ENCODE measurements at places on chromosomes 6 and 20. TPM values are rescaled to one million over a fixed set of nuclear protein-coding genes. Genes with fewer than 3 reads are reported as not detected.

DNA sequence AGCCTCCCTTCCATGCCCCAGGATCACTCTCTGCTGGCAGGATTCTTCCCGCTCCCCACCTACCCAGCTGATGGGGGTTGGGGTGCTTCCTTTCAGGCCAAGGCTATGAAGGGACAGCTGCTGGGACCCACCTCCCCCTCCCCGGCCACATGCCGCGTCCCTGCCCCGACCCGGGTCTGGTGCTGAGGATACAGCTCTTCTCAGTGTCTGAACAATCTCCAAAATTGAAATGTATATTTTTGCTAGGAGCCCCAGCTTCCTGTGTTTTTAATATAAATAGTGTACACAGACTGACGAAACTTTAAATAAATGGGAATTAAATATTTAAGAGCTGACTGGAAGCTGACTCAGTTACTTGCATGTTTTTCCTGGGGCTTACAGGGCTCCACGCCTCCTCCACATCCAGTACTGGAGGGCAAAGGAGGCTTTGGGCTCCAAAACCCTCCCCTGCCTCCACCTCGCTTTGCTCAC lies 24.3 kb upstream of the FANCE start:
- no peak for DNase-seq

DNA sequence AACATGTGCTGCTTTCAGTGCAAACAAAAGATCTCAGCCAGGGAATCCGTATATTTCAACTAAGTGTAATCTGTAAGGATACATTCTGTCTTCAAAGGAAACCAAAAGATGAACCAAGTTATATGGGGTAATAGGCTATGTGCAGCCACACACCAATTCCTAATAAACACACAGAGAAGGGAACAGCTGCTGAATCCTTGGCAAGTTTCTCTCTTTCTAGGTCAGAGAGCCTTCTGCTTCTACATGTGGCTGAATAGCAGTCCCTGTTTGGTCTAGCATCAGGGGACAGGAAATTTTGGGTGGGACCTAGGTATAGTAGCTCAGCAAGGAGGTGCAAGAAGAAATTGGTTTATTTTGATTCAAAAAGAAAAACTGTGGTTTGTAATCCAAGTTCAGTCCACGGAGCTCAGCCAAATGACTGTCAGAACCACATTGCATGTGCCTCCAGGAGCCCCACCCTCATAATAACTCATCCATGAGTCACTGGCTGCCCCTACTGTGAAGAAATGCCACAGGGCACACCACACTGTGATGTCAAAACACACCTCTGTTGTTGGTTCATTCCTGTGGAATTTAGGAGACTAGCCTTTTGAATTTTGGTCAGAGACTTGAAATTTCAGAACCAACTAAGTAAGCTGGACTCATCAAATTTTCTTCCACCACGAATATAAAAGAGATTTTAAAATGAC lies 21.1 kb downstream of the SPTLC3 start:
- no peak for DNase-seq

- DNase-seq, result no peak
These were observed 73.0 kb downstream of the SLC24A3 start for GRCh38 chr20:19285436-19285835.

DNA sequence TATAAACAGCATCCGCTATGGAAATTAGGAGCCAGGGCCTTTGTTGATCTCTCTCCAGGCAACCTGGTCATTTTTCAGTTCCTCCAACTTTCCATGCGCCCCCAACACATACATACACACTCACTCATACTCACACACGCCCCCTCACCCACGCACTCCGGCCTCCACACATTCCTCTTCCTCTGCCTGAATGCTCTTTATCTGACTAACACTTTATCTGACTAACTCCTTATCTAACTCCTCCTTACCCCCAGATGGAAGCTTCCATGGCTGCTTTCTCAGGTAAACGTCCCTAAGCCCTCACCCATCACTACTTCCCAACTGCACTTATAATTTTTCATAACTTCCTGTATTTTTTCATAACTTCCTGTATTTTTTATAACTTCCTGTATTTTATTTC lies 17.4 kb downstream of the CASS4 start:
- no peak for DNase-seq

GRCh38 chr20:55934146-55934545 lies 71.2 kb downstream of the CBLN4 start:
- DNase-seq, result no peak

- peak; percentile 76 for DNase-seq
These were observed 563.8 kb downstream of the LMBRD1 start for GRCh38 chr6:69232911-69233448.

GRCh38 chr6:166556863-166557322 lies 29.6 kb downstream of the RAMACL start:
- no peak for DNase-seq

GRCh38 chr20:49901588-49901987 lies 13.7 kb downstream of the SPATA2 start:
- DNase-seq, result no peak

- no peak for DNase-seq
These were observed 146.5 kb downstream of the ZDHHC14 start for GRCh38 chr6:157527471-157527907.

Gene CLIC5
- total RNA-seq, result not detected

Gene CDH26
- total RNA-seq, result 0.76 TPM

Data from glutamatergic neuron (in vitro differentiated cells).